ENCODE measurements at places on chromosomes 16 and 17.

- no peak for DNase-seq
Measured at GRCh38 chr17:50022463-50023130, 27.6 kb upstream of the DLX3 start.

DNA sequence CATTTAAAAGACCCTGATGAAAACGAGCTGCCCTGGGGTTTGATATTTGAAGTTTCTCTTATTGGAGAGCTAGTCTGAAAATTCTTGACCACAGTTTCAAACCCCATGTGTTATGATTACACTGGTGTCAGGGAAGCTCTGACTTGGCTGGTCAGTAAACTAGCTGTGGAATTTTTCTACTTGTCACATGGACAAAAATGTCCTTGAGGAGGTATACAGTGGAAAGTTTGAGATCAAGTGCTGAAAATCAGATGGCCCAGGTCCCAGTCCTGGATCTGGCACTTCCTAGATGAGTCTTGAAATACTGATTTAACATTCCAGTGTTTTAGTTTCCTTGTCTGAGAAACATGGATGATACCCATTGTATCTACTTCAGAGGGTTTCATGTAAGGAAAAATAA, 30.7 kb upstream of the SOX9 start:
- DNase-seq: no peak

DNA sequence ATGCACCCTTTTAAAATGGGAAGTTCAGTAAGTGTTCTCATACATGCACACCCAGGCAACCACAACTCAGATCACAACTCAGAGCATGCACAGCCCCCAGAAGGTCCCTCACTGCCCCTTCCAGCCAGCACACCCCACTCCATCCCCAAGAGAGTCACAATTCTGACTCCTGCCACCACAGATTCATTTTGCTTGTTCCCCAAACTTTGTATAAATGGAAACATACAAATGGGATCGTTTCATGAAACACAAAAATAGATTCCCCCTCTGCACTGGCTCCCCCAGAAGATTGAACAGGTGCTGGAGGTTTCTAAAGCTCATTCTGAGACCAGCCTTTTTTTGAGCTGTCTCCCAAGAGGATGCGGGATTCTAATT, 3.3 kb upstream of the TNFRSF13B start:
- no peak for DNase-seq

DNA sequence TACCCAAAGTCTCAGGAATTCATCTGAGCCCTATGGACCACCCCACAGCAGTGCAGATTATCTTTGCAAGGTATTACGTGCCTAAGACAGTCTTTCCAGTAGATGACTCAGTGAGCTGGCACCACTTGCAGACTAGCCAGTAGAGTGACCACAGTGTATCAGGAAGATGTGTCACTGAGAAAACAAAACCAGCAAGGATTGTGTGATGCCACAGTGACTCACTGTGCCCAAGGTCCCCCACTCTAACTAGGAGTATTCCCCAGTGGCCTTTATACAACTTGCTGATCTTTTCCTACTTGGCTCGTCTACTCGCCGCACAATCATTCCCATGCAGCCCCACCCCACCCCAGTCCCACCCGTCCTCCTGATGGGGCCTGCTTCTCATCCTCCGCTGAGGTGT, 26.8 kb upstream of the PRKCA start:
- DNase-seq: no peak

- no peak for DNase-seq
Measured at GRCh38 chr16:66904428-66904845, 14.2 kb downstream of the CDH16 start.

- DNase-seq: no peak
Measured at GRCh38 chr17:58520843-58521430, 6.5 kb upstream of the MTMR4 start.

DNA sequence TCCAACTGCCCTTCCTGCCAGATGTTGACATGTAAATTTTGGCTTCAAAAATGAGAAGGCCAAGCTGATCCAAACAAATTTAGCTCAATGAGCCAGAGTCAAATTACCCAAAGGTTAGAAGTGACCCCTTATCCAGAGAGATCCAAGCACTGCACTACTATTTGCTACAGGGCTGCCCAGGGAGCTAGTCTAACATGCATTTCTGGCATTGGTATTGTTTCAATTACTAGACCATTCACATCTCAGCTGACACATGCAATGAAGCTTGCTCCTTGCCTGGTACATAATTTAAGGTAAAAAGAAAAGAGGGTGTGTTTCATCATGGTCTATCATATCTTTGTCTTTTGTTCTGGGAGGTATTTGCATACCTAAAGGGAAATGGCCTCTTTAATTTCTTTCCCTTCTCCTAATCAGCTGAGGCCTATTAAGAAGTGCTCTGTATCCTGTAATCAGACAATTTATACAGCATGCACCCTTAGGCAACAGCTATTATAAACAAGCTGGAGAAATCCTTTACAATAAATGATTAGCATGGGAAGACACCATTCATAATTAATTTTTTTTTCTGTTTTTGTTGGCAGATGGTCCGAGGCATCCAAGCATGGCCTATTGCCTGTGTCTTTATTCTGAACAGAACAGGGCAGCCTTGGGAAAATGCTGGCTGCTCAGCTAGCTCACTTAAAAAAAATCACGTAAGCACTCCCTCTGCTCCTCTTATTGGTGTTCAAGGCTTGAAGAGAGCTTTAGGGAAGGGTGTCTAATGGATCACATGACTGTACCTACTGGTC, 161.5 kb upstream of the SALL1 start:
- DNase-seq: no peak

DNA sequence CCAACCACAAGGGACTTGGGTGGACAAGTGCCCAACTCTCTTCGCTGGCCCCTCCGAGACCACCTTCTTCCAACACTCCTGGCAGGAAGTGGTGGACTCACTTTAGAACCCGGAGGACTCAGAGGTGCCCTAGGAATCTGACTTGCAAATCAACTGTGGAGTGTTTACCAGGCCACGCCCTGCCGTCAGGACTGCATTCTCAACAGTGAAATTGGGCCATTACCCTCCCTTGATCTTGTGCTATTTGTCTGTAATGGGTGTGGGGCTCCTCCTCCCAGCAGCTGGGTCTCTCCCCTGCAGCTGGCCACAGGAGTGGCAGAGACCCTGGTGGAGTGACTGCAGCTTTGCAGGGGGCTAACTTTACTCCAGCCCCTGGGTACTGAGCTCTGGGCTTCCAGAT, 212.2 kb upstream of the RPL38 start:
- DNase-seq: no peak

DNA sequence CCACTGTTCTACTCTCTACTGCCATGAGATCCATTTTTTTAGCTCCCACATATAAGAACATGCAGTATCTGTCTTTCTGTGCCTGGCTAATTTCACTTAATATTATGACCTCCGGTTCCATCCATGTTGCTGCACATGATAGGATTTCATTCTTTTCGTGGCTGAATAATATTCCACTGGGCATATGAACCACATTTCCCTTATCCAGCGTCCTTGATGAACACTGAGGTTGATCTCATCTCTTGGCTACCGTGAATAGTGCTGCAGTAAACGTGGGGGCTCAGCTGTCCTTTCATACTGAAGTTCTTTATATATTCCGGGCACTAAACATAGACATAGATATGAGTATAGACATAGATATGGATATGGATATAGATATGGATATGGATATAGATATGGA, 109.3 kb upstream of the TNRC6C start:
- no peak for DNase-seq

DNA sequence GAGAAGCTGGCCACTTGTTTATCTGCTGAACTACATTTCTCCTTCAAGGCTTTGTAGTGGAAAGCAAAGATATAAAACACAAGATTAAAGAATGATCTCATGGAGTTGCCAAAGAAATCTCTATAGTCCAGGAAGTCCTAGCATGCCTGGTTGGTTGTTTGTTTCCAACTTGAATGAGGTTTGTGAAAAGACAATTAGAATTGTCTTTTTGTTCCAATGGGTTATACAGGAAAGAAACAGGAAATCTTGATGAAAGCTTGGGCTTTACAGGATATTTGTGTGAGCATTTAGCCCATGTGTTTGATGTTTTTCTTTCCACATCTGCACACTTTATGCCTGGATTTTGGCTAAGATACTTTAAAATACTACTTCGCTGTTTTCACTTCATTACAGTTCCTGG, 273.4 kb downstream of the CEP112 start:
- DNase-seq: no peak

GRCh38 chr17:55450232-55450825, 28.7 kb upstream of the MMD start:
- DNase-seq: no peak

GRCh38 chr17:55318715-55319487, 54.1 kb downstream of the HLF start:
- no peak for DNase-seq

DNA sequence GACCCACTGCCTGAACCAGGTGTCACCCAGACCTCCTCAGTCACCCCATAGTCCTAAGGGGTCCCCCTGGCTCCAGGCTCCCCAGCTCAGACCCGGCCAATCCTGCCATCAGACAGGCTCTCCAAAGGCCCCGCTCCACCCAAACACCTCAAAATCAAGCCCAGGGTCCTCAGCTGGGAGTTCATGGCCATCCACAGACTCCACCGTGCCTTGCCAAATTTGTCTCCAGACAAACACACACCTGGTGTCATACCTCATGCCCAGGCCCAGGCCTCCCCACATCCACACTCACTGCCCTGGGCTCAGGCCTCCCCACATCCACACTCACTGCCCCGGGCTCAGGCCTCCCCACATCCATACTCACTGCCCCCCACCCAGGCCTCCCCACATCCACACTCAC, 12.5 kb downstream of the RPH3AL start:
- DNase-seq: no peak

DNA sequence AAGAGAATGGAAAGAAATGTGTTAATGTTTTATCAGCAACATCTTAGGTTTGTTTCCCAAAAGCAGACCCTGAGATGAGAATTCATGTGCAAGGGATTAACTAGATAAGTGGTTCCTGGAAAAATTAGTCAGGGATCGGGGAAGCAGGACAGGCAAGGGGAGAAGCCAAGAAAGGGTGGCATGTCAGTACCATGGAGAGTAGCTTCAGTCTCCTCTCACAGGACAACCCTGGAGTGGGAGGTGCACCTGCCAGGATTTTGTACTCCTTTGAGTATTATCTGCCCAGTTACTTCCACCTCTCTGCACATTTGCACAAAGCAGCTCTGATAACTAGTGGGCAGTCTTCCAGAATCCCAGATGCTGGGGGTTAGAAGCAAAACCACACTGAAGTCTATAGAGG, 117.0 kb downstream of the RGS9 start:
- no peak for DNase-seq

DNA sequence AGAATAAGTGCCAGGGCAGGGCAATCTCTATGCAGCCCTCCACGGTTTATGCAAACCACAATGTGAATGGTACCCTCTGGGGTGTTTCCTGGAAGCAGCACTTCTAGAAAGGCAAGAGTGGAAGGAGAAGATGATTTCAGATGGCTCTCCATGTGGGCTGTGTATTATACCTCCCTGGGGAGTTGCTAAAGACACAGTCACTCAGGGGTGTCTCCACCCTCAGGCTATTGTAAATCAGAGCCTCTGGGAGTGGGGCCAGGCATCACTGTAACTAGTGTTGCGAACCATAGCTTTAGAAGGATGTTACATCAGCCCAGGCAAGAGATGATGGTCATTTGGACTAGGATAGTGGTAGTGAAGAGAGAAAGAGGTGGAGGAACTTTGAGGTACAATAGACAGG, 83.3 kb upstream of the ZKSCAN2 start:
- DNase-seq: no peak

DNA sequence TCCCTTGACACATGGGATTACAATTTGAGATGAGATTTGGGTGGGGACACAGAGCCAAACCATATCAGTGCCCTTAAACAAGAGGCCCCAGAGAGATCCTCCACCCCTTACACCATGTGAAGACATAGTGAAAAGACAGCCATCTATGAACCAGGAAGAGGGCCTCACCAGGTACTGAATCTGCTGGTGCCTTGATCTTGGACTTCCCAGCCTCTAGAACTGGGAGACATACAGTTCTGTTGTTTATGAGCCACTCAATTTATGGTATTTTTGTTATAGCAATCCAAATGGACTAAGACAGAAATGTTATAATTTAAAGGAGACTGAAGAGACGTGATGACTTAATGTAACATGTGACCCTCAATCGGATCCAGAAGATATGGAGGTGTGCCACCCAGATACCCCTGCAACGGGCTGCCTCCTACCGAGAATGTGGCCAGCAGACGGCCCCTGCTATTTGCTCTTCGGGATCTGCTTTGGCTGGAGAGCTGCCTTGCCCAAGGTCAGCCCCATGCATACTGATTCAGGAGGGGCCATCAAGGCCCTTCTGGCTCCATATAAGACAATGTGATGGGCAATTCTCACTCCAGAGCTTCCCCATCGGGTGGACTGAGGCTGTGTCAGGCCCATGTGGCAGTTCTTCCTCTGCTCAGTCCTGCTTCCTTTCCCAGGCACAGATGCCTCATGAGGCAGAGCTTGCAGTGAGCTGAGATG, 80.6 kb downstream of the NETO2 start:
- no peak for DNase-seq

- no peak for DNase-seq
Measured at GRCh38 chr17:17815062-17815406, 21.8 kb downstream of the SREBF1 start.

GRCh38 chr17:81119223-81120148, 45.8 kb upstream of the PVALEF start:
- DNase-seq: peak; percentile 90

Data from neuronal stem cell (in vitro differentiated cells).